WTC11 (cell line): ENCODE measurements at places on chromosomes 11 and 22. TPM values are rescaled to one million over a fixed set of nuclear protein-coding genes. Genes with fewer than 3 reads are reported as not detected.

- no peak for DNase-seq
Observed at GRCh38 chr11:46527591-46528130, 66.2 kb downstream of the AMBRA1 start.

The CBLIF gene
- not detected in 3 replicates for total RNA-seq

- no peak for DNase-seq
Observed at GRCh38 chr11:114783805-114784204, 105.5 kb downstream of the NXPE2 start.

- no peak for DNase-seq
Observed at GRCh38 chr11:61309739-61310138, 14.6 kb upstream of the VWCE start.

- DNase-seq: no peak
Observed at GRCh38 chr22:48785792-48786678, 1041.6 kb downstream of the BRD1 start.

DNA sequence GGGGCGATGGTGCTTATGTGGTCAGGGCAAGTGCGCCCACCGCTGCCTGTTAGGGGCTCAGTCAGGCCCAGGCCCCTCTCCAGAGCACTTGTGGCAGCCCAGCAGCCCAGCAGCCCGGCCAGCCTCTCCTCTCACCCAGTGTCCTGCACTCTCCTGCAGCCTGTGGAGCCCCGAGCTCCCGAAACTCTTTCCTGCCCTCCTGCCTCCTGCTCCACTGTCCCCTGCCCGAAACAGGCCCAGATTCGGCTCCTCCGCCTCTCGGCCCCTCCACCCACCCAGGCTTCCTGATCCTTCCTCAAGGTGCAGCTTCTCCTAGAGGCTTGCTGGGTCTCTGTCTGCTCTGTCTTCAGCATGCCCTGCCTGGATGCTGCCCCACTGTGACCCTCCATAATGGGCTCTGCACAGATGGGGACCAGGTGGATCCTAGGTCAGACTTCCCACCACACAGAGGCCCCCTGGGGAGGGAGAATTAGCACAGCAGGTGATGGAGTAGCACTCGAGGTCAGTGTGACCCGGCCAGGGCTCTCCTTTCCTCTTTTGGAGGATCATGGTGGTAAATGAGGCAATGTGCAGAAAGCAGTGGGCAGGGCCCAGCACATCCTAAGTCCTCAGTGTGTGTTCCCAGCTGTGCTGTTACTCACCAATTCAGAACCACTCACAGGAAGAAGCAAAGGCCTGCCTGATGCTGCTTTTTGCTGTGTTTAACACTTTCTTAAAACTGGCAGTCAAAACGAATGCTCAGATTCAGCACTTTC, 18.6 kb upstream of the NAP1L4 start:
- DNase-seq: no peak

GRCh38 chr11:88398791-88399570, 61.4 kb upstream of the CTSC start:
- no peak for DNase-seq

- DNase-seq: no peak
Observed at GRCh38 chr11:62033191-62034035, 66.0 kb upstream of the FTH1 start.

- DNase-seq: no peak
Observed at GRCh38 chr11:95296165-95296564, 65.2 kb upstream of the SESN3 start.
